Skin of body (tissue), 3 donors: ENCODE measurements at places on chromosomes 5 and 9.
A peak's percentile ranks its signal among the peaks of the same experiment; 100 is the strongest.

DNA sequence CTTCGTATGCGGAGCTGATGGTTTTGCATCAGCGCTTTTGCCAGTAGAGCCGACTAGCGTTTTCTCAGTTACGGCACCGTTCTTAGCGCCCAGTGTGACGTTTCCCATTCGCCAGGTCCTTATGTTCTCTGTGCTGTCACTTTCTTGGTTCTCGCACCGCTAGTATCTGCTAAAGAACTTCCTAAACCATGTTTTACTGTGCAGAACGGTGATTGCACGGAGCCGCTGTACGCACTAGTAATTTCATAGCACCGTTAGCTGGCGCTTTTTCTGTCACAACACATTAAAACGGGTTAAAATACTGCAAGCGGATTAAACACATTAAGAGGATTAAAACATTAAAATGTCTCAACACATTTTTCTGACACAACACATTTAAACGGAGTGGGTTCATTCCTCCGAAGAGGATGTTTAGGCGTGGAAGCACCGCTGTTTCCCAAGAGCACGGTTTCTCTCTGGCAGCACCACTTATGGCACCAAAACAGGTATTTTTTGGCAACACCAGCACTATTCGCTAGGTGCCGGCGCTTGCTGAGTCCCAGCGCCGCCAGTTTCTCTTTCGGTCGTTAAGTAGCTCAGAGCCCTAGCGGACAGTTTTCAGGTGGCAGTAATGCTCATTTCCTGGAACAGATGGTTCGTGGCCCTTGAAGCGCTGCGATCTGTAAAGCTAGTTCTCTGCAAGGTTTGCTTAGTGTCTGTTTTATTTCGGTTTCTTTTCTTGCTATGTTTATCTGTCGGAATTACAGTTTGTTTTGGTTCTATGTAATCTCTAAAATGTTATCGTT lies 20.3 kb downstream of the ANXA2R start:
- peak; percentile 38 for DNase-seq

DNA sequence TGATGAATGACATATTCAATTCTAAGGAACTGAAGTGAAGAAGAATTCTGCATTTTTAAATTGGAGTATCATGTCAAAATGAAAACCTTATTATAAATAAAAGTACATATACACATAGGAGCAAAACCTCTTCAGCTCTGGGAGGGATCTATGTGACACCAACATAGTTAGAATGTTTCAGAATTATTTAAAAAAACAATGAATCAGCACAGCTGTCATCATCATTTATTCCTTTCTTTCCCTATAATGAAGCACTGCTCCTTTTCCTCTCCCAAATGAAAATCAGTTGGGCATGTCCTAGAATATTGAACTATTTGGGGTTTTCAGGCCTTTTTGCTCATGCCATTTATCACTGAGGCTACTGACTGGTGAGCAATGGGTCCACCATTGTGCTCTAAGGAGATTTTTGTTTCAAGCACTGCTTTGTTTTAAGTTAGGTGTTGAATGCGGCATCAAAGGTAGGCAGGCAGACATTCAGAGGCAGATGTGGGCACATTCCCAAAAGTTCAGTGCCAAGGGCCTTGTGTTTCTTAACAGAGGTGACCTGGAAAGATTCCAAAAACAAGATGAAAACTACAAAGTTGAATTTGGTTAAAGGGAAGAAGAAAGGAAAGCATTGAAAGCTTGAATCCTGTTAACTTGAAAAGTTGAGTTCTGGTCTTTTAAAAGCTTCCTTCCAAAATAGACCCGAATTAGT lies 126.4 kb upstream of the ADAMTSL1 start:
- DNase-seq: no peak

DNA sequence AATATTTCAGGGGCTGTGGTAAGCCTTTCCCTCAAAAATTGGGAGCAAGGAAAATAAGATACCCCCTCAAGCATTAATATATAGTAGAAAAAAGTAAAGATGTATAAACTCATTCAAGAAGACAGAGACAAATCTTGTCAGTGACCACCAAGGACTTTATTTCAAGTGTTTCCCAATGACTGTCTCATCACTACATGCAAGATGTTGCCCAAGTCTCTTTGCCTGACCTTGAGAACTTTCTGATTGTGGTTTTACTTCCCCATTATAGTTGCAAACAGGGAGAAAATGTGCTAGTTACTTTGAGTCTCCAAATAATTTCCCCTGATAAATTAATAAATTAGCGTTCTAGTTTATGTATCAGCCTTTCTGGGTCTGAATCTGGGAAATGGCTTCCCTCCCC lies 4.0 kb upstream of the SLC46A2 start:
- DNase-seq: no peak

DNA sequence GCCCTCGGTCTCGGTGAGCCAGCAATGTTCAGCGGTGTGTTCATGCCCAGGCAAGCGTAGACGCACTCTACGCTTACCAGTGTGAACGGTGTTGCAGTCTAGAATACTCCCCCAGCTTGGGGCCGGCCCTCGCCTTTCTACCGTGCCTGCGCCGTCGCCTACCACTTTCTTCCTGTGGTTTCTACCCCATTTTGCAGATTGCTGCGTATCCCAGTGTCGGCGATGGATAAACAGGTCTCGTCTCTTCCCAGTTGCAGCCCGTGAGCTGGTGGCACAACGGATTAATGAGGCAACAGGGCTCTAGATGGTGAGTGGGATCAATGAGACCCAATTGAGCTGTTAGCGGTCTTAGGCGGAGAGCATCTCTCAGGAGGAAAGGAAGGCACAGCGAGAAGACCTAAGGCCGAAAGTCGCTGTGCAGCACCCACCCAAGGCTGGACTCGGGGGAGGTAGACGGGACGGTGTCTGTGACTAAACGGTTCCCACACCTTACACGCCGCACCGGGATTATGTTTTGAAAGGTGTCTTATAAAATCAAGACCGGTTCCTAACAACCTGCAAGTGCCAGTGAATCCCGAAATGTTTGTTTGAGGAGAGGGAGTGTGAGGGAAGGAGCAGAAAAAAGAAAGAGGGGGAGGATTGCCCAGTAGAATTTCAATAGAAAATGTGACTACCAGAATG lies 5.8 kb downstream of the OTP start:
- DNase-seq: no peak

DNA sequence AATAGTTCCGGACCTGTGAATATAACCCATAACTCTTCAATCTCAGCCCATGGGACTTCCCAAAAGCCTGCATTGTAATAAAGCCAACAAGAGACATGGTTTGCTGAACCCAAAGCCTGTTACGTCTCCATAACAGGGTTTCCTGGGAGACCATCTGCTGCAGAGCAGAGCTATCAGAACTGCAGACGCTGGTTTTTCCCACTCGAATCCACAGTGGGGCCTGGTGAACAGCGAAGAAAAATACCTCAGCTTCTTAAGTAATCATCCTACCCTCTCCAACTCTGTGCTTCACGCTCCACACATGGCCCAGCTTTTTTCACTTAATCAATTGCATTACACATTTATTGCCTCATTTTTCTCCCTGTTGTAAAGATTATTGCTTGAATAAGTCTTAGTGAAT lies 409.5 kb upstream of the GRIA1 start:
- DNase-seq: peak; percentile 87

- DNase-seq: peak; percentile 57
Measured at GRCh38 chr9:37963936-37964739, 60.2 kb upstream of the SLC25A51 start.

DNA sequence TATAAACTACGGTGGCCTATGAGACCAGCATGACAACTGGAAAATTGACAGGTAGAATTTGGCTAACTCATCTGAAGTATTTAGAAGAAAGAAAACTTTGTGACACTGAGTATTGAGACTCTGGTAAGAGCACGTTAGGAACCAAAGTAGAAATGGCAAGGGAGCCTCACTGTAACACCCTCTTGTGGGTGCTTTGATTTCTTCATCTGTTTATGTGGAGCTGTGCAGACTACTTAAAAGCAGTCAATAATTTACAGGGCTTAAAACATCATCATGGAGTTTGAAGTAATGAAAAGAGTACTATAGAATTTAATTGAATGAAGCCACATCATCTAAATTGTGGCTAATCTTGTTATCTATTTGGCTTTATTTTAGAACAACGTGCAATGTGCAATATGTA lies 414.2 kb downstream of the CCDC171 start:
- no peak for DNase-seq

GRCh38 chr5:170757182-170757601 lies 26.3 kb upstream of the GABRP start:
- DNase-seq: no peak

DNA sequence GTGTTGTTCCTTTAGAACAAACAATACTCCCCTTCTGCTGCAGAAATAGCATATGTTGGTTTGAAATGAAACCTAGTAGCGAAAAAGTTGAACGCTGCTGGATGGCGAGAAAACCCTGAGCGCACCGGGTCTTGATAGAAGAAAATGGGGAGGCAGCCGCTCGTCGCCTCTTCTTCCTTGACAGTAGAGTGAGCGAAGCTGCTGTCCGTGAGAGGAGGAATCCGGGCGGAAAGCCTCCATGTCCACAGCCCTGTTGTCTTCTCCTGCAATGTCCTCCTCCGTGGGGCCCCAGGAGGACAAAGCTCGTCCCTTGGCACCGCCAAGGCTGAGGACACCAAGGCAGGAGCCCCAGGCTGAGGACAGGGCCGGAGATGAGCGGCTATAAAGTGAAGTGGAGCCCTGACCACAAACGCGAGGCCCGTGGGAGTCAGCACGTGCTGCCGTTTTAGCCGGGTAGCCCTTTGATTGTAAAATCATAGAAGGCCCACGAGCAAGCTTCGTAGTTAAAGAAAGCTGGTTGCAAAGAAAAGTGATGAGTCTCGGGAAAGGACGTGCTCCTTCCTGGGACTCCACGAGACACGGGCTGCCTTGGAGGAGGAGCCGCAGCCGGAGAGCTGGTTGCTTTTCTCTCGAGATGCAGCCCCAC lies 35.6 kb downstream of the MRPL36 start:
- no peak for DNase-seq

- DNase-seq: no peak
Measured at GRCh38 chr5:127963931-127964330, 119.6 kb upstream of the SLC12A2 start.

GRCh38 chr9:28212979-28213378 lies 639.7 kb upstream of the C9orf72 start:
- no peak for DNase-seq

DNA sequence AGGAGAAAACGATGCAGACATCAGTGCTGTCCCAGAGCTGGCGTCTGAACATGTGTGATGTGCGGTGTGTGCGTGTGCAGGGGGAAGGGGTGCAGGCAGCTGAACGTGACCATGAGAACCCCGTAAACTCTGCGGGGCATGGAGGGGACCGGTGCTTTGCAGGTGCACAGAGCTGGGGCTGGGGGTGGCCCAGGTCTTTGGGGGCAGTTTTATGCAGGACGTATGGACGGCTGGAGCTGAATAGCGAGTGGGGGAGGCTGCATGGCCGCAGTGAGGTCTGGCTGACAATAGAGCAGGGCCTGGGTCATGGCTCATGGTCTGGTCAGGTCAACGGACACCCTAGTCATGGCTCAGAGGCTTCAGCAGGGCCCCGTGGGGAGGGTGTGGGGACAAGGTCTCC lies 3.3 kb upstream of the EXOC3 start:
- DNase-seq: no peak

- no peak for DNase-seq
Measured at GRCh38 chr5:145872914-145873313, at the start of gene GRXCR2. Gene GRXCR2 (minus strand): TSS chr5:145873014. CDS start chr5:145872968, 46 bp downstream.

DNA sequence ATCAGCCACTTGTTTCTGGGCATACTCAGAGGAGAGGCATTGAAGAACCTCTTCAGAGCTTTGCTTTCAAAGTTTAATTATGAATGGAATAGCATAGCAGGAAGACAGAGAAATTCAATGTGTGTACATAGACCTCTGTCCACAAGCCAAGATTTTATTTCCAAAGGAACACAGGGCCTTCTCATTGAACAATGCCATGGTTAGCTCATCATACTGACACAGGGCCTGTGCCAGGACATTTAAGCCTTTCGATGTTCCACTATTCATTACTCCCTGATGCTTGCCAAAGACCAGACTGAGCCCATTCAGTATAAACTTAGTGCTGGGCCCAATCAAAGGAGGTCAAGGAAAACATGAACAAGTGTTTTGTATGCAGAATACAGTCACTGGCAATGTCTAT lies 280.8 kb downstream of the FBXL17 start:
- peak; percentile 44 for DNase-seq

GRCh38 chr5:109759306-109759705 lies 69.6 kb downstream of the MAN2A1 start:
- DNase-seq: no peak

- no peak for DNase-seq
Measured at GRCh38 chr9:8012986-8013385, 213.4 kb upstream of the DMAC1 start.

- DNase-seq: no peak
Measured at GRCh38 chr5:27568811-27569210, 530.4 kb upstream of the CDH9 start.

GRCh38 chr5:140240987-140241706 lies 61.8 kb downstream of the PFDN1 start:
- peak; percentile 75 for DNase-seq

GRCh38 chr9:453832-454231 lies 239.2 kb downstream of the DOCK8 start:
- DNase-seq: no peak

DNA sequence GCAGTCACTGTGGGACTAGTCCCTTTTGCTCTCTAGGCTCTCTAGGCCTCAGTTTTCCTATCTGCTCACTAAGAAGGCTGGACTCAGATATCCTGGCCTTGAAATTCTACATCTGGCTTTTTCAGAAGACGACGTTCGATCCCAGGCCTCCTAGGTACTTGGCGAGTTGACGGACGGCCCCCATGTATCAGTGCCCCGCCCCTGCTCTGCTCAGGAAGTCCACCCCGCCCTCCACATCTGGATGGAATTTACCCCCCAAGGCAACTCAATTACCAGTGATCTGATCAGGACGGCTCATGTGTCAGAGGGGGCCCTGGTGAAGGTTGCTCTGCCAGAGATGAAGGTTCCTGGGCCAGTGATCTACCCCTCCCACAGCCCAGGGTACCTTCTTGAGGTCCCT lies 44.1 kb upstream of the SYNPO start:
- DNase-seq: peak; percentile 47

GRCh38 chr5:61397238-61397637 lies 65.2 kb downstream of the ZSWIM6 start:
- DNase-seq: no peak

- DNase-seq: no peak
Measured at GRCh38 chr9:126451316-126451885, 124.8 kb downstream of the MVB12B start.

DNA sequence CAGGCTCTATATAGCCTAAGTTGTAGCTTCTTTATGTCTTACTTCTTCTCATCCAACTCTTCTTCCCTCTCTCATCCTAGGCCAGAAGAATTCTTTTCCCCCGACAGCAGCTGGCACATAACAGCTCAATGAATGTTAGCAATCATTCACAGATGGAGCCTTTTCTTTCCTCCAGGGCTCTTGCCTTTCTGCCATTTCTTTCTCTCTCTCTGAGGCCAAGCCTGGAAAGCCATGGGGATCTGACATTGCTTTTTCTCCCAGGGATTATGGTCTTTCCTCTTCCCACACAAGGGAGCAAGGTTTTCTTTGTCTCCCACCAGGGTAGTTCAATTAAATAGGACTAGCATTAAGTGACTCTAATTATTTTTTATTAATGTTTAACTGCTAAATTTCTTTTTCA lies 20.5 kb downstream of the SMIM15 start:
- peak; percentile 37 for DNase-seq

GRCh38 chr9:115668521-115668920 lies 485.1 kb upstream of the PAPPA start:
- DNase-seq: no peak

GRCh38 chr5:97735209-97735608 lies 552.2 kb upstream of the RIOK2 start:
- DNase-seq: no peak

GRCh38 chr5:175092691-175093090 lies 351.3 kb downstream of the DRD1 start:
- DNase-seq: no peak
